ENCODE measurements at places on chromosomes 5 and 9.

DNA sequence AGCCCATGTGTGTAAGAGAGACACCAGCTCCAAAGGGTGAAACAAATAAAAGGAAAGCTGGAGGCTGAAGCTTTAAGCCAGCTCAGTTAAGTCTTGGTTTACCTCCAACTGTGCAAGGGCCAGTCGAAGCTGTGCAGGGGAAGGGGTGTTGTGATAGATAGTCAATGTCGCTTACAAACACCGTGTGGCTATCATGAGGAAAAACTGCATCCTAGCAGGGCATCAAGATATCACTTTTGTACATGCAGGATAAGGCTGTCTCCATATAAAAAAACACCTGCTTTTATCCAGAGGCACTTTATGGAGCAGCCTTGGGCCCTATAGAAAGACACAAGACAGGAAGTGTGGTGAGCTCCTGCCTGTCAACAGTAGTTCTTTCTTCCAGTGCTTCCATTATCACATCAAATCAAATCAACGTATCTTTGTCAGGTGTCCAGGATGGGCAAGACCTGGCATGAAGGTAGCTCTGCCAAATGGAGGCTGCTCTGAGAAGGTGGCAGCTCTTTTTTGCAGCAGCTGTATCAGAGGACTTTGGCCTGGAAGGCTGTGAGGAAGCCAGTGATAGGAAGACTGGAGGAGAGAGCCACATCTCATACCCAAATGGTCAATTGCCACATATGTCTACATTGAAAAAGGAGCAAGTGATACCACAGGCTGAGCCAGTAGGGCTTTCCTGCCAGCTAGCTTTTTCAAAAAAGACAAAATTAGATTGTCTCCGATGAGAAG lies 29.3 kb upstream of the SELENOP start:
- DNase-seq, result no peak

DNA sequence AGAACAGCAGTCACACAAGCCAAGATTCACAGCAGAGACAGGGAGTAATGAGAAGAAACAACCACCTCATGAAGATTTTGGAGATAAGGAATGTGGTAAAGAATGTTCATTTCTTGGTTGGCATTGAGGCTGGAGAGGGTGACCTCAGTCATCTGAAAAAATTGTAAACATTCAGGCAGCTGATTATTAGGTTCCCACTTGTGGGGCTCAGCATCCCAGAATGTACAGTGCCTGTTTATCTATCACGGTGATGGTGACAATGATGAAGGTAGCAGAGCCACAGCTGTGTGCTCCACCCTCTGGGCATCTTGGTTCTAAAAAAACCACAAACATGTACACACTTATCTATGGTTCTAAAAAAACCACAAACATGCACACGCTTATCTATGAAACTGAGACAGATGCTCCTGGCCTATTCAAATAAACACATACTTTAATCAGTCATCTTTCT lies 143.9 kb upstream of the MOCS2 start:
- no peak for DNase-seq

GRCh38 chr5:17434982-17435381 lies 63.0 kb upstream of the TAF11L2 start:
- no peak for DNase-seq

GRCh38 chr9:132990781-132991180 lies 12.3 kb downstream of the GFI1B start:
- no peak for DNase-seq

GRCh38 chr9:107874137-107874536 lies 384.6 kb upstream of the KLF4 start:
- DNase-seq, result no peak

DNA sequence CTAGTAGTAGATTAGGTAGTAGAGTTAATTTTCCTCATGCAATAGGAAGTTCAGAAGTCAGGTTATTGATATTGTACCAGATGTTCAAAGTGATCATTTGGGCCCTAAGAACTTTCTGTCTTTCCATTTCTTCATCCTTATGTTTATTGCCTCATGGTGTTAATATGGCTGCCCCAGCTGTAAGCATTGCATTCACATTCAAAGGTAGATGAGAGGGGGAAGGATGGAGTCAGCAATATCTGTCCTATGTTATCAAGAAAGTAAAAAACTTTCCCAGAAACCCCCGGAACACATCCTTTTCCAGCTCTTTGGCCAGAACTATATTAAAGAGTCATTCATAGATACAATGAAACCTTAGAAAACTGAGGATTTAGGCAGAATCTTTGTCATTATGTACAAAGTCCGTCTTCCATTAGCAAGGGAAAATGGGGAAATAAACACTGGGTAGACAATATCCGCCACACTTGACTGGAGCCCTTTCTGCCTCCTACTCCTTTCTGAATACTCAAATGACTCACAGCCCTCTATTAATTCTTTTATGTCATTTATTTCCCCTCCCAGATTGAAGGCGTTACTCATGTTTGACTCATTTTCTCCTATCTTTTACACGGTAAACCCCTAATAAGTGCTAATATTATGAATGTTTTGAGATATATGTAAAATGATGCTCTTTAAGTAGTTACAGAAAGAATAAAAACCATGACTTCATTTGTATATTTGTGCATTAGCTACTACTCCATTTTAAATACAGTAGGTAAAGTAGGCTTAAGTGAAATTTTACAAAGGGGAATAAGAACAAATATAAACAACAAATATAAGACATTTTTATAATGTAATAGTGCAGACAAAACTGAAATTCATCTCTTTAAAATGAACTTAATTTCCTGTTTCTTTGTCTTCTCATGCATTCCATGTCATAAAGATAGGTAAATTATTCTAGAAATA lies 127.6 kb downstream of the SLF1 start:
- no peak for DNase-seq

DNA sequence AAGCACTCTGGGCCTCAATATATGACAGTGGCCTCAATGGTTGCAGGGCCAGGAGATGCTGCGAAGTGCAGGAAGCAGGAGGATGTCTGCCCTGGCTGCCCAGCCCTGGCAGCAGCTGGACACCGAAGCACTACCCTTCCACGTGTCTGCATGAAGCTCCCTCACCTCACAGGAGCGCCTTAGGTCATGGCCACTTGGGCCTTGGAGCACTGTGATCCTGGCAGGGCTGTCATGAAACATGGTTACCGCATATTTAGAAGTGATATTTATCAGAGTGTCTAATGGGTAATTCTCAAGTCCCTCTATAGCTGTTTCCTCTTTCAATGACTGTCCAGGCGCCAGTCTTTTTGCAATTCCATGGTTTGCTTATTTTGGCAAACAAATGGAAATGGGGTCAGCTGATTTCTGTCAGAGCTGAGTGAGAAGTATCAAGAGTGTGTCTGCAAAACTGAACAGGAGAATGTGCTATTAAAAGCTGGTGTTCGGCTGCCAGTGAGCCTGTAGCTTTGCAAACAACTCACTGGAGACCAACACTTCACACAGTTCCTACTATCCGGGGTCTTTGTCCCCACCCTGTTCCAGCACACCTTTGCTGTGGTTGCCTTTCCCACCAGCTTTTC lies 285.9 kb downstream of the KIF4B start:
- no peak for DNase-seq

DNA sequence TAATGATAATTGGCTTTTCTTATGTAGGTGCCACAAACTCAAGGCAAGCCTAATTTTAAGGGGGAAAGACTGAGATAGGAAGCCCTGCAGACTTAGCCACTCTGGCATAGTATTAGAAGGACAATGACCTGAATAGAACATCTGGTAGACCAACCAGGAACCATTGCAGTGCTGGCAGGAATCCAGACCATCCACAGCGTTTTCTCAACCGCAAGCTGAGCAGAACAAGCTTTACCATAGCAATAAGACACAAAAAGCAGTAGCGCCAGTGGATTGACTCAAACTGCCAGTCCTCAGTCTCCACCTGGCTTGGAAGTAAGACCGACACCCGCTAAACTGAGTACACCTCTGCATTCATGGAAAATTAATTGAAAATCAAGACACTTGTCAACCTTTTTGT lies 141.3 kb upstream of the LPAR1 start:
- no peak for DNase-seq

DNA sequence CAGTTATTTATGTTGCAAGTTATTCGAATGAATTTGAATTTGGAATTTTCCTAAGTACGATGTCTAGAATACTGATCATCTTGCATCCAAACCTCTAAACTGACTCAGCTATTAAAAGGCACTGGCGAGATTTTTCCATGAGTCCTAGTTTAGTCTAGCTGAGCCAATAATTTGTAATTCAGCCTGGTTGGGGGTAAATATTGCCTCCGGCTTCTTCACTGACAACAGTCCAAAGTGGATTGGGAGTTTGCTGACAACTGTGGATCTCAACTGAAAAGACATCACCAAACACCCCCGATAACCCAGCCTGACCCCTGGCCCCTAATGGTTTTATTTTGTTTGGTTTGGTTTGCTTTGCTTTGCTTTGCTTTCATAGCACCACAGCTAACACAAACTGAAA lies 189.8 kb upstream of the DAPK1 start:
- DNase-seq, result no peak

DNA sequence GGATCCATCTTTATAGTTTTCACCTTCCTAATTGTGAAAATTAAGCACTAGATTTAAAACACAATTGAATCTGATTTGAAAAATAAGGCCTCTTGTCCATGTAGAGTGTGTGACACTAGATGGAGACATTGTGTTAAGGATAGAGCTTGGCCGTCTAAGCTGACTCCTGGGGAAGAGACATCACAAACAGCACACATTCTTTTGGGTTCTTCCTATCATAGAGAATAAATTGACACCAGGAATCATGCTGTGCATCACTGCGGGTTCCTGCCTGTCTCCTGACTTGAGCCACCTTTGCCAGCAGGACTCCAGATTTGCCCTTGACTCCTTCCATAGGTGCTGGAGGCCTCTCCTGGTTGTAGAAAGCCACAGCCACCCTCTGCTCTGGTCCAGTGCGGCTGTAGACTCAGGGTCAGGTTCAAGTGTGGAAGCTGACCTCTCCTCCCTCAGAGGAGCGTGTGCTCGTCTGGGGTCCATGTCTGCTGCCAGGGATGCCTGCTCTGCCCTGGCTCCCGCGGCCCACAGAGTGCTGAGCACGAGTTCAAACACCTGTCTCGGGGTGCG lies 11.2 kb downstream of the ROPN1L start:
- no peak for DNase-seq

- no peak for DNase-seq
Measured at GRCh38 chr5:78328585-78329173, 31.7 kb upstream of the SCAMP1 start.

GRCh38 chr9:8887369-8887768 lies 1087.8 kb upstream of the DMAC1 start:
- DNase-seq, result no peak

GRCh38 chr5:1413611-1414241 lies 31.5 kb downstream of the SLC6A3 start:
- DNase-seq, result no peak

DNA sequence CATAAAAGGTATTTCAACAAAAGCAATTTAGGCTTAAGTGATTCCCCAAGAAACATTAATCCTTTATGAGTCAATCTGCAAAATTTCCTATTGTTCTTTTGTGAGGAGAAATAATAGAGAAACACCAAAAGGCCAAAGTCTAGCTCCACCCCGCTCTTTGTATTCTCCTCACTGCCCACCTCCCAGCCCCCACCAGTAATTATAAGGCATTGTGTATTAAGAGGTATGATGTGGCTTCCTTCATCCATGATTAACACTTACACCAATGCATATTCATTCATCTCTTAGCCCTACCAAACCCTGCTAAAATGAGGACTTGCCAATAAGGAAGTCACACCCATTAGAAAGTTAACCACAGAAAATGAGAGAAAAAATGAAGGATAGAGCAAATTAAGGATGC lies 105.3 kb upstream of the SPATA31D4 start:
- DNase-seq, result no peak

- no peak for DNase-seq
Measured at GRCh38 chr9:87668722-87669121, 57.2 kb upstream of the CTSL start.

GRCh38 chr9:1434052-1434767 lies 384.1 kb downstream of the DMRT2 start:
- no peak for DNase-seq

DNA sequence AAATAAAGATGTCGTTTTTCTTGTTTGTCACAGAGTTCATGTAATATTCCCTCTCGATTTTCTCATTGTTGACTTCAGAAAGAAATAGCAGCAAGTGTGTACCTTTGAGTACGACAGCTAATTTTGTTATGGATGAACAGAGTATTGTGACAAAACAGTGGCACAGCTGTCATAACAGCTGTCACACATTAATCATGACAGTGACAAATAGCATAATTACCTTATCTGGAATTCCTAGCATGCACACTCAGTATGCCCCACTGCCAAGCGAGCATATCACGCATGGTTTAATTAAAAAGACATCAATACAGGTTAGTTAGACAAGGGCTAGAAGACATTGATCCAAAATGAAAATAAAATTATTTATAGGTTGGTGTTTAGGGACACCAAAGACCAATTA lies 375.1 kb downstream of the SPATA31D1 start:
- DNase-seq, result no peak

DNA sequence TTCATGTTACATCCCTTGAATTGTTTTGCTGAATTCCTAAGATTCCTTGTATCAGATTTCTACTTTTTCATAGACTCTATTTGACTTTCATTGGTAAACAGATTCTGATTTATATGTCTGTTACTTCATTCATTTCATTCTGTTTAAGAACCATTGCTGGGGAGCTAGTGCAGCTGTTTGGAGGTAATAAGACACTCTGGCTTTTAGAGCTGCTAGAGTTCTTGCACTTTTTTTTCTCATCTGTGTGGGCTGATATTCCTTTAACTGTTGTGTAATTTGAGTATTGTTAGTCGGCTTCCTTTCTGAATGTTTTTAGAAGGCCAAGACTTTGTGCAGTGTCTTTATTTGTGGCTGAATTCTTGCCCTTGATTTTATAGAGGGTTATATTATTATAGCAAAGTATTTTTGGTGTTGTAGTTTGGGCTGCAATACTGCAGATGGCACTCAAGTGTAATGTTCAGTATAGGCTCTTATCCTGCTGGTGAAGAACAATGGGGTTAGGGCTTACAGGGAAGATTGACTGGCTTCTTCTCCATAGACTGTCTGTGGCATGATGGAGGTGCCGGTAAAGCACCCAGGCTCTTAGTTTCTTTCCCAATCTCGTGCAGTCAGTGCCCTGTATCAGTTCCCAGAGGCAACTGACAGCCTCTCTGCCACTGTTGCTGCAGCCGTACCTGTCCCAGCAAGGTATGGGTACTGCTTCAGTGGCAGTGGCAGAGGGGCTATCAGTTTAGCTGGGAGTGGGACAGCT lies 162.2 kb downstream of the OXCT1 start:
- DNase-seq, result no peak

DNA sequence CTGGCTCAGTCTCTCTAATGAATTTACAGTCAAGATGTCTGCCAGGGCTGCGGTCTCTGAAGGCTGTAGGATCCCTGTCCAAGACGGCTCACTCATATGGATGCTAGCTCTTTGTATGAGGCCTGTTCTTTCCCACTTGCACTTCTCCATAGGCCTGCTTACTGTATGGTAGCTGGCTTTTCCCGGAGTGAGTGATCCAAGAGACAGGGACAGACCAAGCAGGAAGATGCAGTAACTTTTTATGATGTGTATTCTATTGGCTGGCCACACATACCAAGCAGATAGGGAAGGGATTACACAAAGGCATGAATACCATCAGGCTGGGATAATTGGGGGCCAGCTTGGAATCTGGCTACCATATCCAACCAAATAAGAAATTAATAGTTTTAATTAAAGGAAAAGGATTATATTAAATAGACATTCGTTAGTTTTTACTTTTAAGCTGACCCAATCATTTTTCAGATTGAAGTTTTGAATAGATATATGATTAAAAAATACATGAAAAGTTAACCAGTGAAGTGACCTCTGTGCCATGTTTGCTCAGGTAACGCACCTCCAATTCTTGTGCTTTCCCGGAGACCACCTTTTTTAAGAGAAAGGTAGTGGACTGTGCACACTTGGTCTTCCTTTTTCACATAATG lies 20.6 kb downstream of the NSD1 start:
- no peak for DNase-seq

GRCh38 chr5:172950176-172950965 lies 8.9 kb upstream of the RPL26L1 start:
- DNase-seq, result no peak
